ENCODE measurements at places on chromosomes 5 and 9. TPM values are rescaled to one million over a fixed set of nuclear protein-coding genes. Genes with fewer than 3 reads are reported as not detected.

Gene PCDHA7
- total RNA-seq, result 0.15 TPM

Gene GFI1B
- 1.1 TPM for total RNA-seq

Gene C5orf52
- total RNA-seq, result not detected

Gene TAF11L10
- total RNA-seq, result not detected

Gene CTXN3
- total RNA-seq, result not detected

Gene PCDHB9
- 3.0 TPM for total RNA-seq

Gene CHMP5
- total RNA-seq, result 80.9 TPM

DNA sequence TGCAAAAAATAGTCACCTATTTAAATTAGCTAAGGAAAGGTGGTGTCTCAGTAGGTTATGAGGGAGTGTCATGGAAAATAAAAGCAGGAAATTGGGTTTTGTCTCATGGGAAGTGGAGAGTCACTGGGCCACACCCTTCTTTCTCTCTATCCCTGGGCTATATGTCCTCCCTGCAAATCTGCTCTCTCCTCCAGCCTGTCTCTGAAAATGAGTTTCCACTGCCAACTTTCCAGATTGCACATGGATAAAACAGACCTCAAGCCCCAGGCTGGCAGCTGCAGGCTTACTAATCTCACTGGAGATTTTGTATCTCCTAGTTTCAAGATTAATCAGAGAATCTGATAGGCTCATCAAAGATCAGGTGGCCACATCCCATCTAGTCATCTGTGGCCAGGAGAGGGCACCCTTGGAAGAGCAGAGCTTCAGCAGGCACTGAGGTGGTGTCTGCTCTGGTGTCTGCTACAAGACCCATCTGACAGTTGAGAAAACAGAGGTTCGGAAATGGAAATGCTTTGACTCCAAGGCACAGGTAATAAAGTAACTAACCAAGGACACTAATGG, 178.9 kb downstream of the MSX2 start:
- no peaks in the 10 kb centered on the region for H3K4me1 ChIP-seq
- no peak overlapping the region for H3K4me3 ChIP-seq
- H3K27me3 ChIP-seq, result no peaks in the 10 kb centered on the region
- H3K27ac ChIP-seq, result no peak overlapping the region
- no peaks in the 10 kb centered on the region for H3K36me3 ChIP-seq

GRCh38 chr5:16792598-16793275, 143.4 kb downstream of the MYO10 start:
- DNase-seq, result no peak
- no peaks in the 10 kb centered on the region for H3K27me3 ChIP-seq
- H3K27ac ChIP-seq, result no peak overlapping the region
- peaks cover 11% of the 10 kb centered on the region for H3K4me1 ChIP-seq

- H3K27me3 ChIP-seq, result no peaks in the 10 kb centered on the region
- no peaks in the 10 kb centered on the region for H3K4me1 ChIP-seq
- DNase-seq, result no peak
- H3K36me3 ChIP-seq, result no peaks in the 10 kb centered on the region
- no peak overlapping the region for H3K4me3 ChIP-seq
These were observed 191.5 kb upstream of the S1PR3 start for GRCh38 chr9:88799541-88800328.

- H3K27me3 ChIP-seq, result no peaks in the 10 kb centered on the region
- no peaks in the 10 kb centered on the region for H3K4me1 ChIP-seq
- no peak for DNase-seq
These were observed 284.2 kb upstream of the ADAMTS16 start for GRCh38 chr5:4855880-4856279.

GRCh38 chr9:114263853-114264510, 58.9 kb upstream of the ORM1 start:
- no peak overlapping the region for H3K4me3 ChIP-seq
- H3K27me3 ChIP-seq, result no peaks in the 10 kb centered on the region
- no peak for DNase-seq
- H3K36me3 ChIP-seq, result no peaks in the 10 kb centered on the region

- no peak for DNase-seq
- peaks cover 22% of the 10 kb centered on the region for H3K4me1 ChIP-seq
- no peak overlapping the region for H3K27ac ChIP-seq
- H3K4me3 ChIP-seq, result no peak overlapping the region
These were observed 84.4 kb downstream of the ZSWIM6 start for GRCh38 chr5:61416420-61416819.

DNA sequence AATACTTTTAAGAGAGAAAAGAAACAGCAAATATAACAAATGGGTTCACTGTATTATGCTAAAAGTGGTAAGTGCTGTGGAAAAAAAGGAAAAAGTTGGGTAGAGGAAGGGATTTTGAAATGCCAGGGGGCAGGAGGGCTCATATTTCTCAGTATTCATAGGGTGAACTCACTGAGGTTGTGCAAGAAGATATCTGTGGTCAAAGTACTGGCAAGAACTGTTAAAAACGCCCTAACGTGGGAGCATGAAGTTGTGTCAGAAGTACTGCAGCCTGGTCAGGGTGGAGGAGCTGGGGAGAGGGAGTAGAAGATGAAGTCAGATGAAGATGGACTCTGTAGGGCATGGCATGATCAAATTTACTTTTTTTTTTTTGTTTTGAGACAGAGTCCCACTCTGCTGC, 31.2 kb upstream of the SLC28A3 start:
- H3K4me1 ChIP-seq, result peaks cover 14% of the 10 kb centered on the region
- peak overlapping the region; percentile 10 for H3K27ac ChIP-seq
- DNase-seq, result no peak
- no peak overlapping the region for H3K4me3 ChIP-seq
- H3K36me3 ChIP-seq, result no peaks in the 10 kb centered on the region
- no peaks in the 10 kb centered on the region for H3K27me3 ChIP-seq

DNA sequence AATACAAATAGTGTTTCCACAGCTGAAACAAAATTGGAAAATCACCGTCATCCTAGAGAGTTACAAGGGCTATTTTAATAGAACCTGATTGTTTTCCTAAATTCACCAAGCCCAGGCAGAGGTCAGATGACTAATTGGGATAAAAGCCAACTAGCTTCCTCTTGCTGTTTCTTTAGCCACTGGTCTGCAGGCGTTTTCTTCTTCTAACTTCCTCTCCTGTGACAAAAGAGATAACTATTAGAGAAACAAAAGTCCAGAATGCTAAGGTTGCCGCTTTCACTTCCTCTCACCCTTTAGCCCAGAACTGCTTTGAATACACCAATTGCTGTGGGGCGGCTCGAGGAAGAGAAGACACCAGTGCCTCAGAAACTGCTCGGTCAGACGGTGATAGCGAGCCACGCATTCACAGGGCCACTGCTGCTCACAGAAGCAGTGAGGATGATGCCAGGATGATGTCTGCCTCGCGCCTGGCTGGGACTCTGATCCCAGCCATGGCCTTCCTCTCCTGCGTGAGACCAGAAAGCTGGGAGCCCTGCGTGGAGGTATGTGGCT, at the start of gene TLR4:
TLR4 (plus strand) TSS at position 380 of the 552 bp plus-strand sequence; CDS start at position 450, 70 bp downstream.
- H3K4me1 ChIP-seq, result peaks cover 23% of the 10 kb centered on the region
- peak; percentile 74 for DNase-seq
- H3K27me3 ChIP-seq, result no peaks in the 10 kb centered on the region
- peaks cover 10% of the 10 kb centered on the region for H3K36me3 ChIP-seq

GRCh38 chr9:21326526-21327139, 8.6 kb downstream of the KLHL9 start:
- H3K4me1 ChIP-seq, result peaks cover 51% of the 10 kb centered on the region
- H3K27me3 ChIP-seq, result no peaks in the 10 kb centered on the region
- DNase-seq, result no peak
- peaks cover 21% of the 10 kb centered on the region for H3K36me3 ChIP-seq
- no peak overlapping the region for H3K27ac ChIP-seq
- no peak overlapping the region for H3K4me3 ChIP-seq

DNA sequence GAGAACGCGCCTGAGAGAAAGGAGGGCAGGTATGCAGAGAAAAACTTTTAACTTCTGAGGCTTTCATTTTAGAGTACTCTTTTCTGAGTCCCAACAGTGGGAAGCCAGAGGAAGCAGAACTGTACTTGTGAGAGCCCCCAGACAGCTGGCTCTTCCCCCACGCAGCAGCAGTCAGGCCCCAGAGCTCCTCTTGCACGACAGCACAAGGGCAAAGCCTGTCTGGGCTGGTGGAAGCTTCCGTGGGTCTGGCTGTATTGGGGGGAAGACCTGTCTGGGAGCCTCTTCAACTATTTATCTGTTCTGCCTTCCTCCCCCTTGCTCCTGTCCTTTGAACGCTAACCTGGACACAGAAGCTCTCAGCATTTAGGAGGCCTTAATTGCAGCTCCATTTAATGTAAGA, 68.2 kb downstream of the THBS4 start:
- H3K36me3 ChIP-seq, result no peaks in the 10 kb centered on the region
- no peak overlapping the region for H3K4me3 ChIP-seq
- H3K27me3 ChIP-seq, result no peaks in the 10 kb centered on the region
- H3K4me1 ChIP-seq, result no peaks in the 10 kb centered on the region
- H3K27ac ChIP-seq, result no peak overlapping the region

DNA sequence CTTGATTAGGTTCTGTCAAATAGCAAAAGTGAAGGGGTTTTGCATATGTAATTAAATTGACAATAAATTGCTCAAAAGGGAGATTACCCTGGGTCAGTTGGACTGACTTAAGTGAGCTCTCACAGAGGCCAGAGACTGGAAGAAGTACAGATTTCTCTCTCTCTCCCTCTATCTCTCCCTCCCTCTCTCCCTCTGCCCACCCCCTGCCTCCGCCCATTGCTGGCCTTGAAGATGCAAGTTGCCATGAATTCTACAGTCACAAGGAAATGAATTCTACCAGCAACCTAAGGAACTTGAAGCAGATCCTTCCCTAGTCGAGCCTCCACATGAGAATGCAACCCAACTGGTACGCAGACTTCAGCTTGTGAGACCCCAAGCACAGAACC, 119.2 kb downstream of the LPAR1 start:
- DNase-seq, result no peak
- no peak overlapping the region for H3K4me3 ChIP-seq
- no peaks in the 10 kb centered on the region for H3K36me3 ChIP-seq
- H3K4me1 ChIP-seq, result no peaks in the 10 kb centered on the region
- H3K27me3 ChIP-seq, result no peaks in the 10 kb centered on the region
- no peak overlapping the region for H3K27ac ChIP-seq

- no peak overlapping the region for H3K27ac ChIP-seq
- no peaks in the 10 kb centered on the region for H3K4me1 ChIP-seq
- H3K27me3 ChIP-seq, result no peaks in the 10 kb centered on the region
- DNase-seq, result no peak
- no peaks in the 10 kb centered on the region for H3K36me3 ChIP-seq
These were observed 123.5 kb upstream of the ICE1 start for GRCh38 chr5:5298841-5299541.

DNA sequence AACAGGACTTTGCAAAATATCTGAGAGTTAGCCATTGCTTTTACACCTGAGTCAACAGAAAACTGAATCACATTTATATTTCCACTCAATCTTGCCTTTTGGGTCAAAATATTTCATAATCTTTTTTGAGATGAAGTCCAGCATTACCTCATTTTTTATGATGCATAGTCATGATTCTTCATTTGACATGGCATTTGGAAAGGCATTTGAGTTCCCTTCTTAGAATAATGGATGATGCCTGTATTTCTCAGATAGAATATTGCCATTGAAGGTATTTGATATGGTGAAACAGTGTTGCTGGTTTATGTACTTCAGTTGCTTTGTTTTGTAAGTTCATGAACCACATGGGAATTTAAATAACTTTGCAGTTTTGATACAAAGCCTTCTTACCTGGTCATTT, 180.4 kb downstream of the PRR16 start:
- no peak for DNase-seq
- H3K36me3 ChIP-seq, result no peaks in the 10 kb centered on the region
- no peak overlapping the region for H3K4me3 ChIP-seq

GRCh38 chr9:123657941-123658340, 272.0 kb downstream of the DENND1A start:
- no peaks in the 10 kb centered on the region for H3K36me3 ChIP-seq
- no peak overlapping the region for H3K4me3 ChIP-seq
- H3K27ac ChIP-seq, result no peak overlapping the region
- no peaks in the 10 kb centered on the region for H3K27me3 ChIP-seq
- no peaks in the 10 kb centered on the region for H3K4me1 ChIP-seq
- DNase-seq, result no peak

DNA sequence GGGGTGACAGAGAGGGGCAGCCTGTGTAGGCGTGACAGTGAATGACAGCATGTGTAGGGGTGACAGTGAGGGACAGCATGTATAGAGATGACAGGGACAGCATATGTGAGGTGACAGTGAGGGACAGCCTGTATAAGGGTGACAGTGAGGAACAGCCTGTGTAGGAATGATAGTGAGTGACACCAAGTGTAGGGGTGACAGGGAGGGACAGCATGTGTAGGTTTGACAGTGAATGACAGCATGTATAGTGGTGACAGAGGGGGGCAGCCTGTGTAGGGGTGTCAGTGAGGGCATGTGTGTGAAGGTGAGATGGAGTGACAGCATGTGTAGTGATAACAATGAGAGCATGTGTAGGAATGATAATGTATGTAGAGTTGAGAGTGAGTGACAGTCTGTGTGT, 8.7 kb upstream of the GAPT start:
- no peak for DNase-seq
- H3K27ac ChIP-seq, result no peak overlapping the region
- no peaks in the 10 kb centered on the region for H3K27me3 ChIP-seq
- H3K36me3 ChIP-seq, result no peaks in the 10 kb centered on the region
- H3K4me1 ChIP-seq, result no peaks in the 10 kb centered on the region

DNA sequence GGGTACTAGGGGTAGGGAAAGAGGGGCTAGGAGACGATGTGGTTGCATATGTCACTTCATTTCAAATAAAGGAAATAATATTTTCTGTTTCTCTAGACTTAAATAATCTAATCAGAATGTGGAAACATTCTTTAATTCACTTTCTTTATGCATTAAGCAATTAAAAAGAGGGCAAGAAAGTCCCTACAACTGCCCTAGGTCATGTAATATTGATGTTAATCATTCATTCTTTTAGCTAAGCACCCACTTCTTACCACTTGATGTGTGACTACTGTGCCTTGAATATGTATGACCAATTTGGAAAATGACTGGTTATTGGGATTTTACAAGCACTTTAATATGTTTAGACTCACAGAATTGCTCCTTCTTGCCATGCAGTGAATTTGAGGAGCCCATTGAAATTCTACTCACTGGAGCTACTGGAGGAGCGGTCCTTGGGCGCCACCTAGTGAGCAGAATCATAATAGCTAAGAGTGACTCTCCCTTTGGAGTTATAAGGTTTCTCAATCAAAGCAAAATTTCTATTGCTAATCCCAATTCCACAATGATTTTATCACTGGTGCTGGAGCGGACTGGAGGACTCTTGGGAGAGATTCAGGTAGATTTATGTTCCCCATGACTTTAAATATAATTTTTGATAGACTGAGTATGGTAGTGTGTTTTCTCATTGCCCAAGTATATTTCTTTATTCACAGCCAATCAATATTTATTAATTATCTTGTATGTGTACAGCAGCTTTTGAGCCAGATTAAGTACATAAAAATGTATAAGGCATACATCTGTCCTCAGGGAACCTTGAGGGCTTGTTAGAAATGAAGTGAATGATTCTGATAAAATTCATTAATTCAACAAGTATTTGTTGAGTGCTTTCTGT, 225.1 kb downstream of the ADGRV1 start:
- no peaks in the 10 kb centered on the region for H3K4me1 ChIP-seq
- no peak overlapping the region for H3K4me3 ChIP-seq
- no peaks in the 10 kb centered on the region for H3K27me3 ChIP-seq

- peaks cover 10% of the 10 kb centered on the region for H3K4me1 ChIP-seq
- no peak overlapping the region for H3K27ac ChIP-seq
- no peak for DNase-seq
- H3K27me3 ChIP-seq, result no peaks in the 10 kb centered on the region
These were observed 5.4 kb downstream of the DMAC1 start for GRCh38 chr9:7794196-7794595.

Measured in lower lobe of right lung (tissue), 2 donors.